Bronchial epithelial cell (primary cell): ENCODE measurements at places on chromosomes 7 and 10. TPM values are rescaled to one million over a fixed set of nuclear protein-coding genes. Genes with fewer than 3 reads are reported as not detected.
A peak's percentile ranks its signal among the peaks of the same experiment; 100 is the strongest.

The FERD3L gene
- not detected in 2 replicates for total RNA-seq

The TMEM236 gene
- total RNA-seq: under 0.01 and 0.26 TPM in 2 replicates

DNA sequence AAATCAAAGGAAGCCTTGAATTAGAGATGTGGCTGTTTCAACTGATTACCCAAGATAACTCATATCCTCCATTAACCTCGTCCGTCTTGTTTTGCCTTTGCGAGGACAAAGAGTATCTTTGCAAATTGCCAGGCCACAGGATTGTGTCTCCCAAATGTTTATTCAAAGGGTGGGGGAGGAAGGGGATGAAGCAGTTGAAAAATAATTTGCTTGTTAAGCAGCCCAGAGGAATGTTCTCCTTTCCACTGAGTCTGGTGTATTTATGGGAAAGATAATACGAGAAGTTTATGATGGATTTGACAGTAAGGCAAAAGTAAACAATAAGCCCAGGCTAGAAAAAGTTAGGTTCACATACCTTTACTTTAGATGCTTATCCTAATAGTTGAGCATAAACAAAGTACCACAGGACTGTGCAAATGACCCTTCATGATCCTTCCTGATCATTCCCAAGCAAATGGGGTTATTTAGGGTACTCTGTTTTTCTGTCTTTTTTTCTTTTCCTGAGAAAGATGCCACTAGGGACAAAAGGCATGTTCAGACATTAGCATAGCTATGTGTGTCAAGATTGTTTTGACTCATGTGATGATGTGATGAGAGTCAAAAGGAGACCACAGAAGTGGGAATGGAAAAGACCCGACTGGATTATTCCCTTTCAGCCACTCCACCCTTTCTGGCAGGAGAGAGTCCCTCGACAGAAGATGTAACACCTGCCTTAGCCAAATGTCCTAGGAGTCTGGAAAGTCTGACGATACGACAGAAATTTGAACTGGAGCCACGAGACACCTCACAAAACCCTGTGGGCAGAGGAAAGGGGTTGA, 243.0 kb upstream of the GLI3 start:
- DNase-seq: peak; percentile 81

The LRRC17 gene
- 0.26 and 0.38 TPM in 2 replicates for total RNA-seq

The TAS2R41 gene
- total RNA-seq: not detected in 2 replicates

The OR6B1 gene
- not detected in 2 replicates for total RNA-seq

- no peak for DNase-seq
Observed at GRCh38 chr10:48568131-48568530, 36.7 kb downstream of the ARHGAP22 start.

GRCh38 chr7:2651336-2651735, 19.6 kb downstream of the TTYH3 start:
- no peak for DNase-seq

- DNase-seq: peak; percentile 54
Observed at GRCh38 chr7:143239813-143240212, 18.0 kb downstream of the TAS2R40 start.

DNA sequence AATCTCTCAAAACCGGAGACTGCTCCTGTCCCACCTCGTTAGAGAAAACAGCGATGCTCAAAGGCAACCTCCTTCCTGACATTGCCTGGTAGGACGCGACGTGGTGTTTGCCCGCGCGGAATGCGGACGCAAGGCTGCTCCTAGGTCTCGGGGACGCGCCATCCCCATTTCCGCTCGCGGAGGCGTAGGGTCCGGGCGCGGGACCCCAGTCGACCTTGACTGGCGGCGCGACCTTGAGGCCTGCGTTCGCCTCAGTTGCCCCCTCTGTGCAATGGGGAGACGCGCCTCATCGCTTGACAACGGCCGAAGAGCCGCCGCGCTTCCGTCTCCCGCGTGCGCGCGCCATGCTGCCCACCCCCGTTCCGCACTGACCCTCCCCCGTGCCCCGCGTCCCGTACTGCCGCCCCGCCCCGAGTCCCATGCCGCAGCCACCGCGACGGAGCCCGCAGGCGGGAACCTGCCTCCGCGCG, 412 bp upstream of the PPIA start:
- peak; percentile 45 for DNase-seq

DNA sequence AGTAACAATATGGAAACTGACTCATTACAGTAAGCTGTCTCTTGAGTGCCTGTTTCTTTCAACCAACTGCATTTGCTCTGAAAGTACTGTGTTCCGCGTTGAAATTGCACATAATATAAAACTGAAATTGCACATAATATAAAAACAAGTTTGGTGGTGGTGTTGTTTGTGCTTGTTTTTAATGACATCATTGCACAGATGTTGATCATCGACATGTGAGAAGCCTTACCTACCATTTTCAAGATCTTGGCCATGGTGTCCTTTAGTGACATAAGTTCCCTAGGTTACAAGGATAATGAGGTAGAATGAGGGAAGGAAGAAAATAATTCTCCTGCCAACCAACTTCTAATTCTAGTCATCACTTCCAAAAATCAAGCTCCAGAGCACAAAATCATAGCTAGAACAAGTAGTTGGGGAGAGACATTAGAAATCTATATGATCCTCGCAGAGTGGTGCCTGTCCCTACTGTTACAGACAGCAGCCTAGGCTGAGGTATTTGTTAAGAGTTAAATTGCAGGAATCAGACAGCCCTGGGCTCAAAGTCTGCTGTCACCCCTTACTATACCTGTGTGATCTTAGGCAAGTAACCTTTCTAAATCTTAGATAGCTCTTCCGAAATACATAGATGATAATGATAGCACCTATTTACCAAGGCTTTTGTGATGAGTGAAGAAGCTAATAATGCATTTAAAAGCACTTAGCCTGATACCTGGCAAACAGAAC, 29.3 kb downstream of the DOCK4 start:
- DNase-seq: no peak

GRCh38 chr10:60480865-60481563, 91.3 kb upstream of the ANK3 start:
- peak; percentile 98 for DNase-seq

- peak; percentile 11 for DNase-seq
Observed at GRCh38 chr10:15901889-15902288, 41.6 kb upstream of the MINDY3 start.

DNA sequence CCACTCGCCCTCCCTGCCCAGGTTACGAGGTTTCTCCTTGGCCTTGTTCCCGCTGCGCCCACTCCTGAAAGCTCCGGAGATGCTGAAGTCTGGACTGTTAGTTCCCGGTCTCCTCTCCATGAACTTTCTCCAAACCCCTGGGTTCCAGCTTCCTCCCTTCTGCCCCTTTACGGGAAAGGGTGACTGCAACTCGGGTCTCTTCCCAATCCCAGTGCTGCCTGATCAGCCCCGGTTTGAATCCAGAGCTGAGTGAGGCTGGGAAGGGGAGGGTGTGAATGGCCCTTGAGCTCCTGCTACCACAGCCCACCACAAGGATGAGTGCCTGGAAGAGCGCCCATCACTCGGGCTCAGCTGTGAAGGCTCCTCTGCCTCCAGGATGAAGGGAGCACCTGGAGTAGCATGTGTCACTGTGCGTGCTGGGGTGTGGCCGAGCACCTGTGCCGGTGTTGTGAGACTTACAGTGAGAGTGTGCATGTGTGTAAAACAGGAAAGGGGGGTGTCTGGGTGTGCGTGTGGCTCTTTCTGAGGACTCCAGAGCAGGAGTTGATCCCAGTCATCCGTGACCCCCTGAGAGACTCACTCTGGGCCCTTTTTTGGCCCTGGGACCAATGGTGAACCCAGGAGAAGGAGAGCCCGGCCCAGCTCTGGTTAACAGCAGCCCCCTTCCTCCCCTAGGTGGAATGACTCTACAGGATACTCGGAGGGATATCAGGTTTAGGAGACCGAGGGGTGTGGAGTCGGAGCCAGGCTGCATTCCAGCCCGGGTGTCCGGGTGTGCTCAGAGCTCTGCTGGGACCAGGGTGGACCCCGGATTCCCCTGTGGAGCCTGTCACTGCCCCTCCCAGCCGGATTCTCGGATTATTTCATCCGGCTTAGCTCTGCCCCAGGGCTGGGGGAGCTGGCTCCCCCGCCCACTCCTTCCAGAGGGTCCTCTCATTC, 1.1 kb upstream of the ZNF467 start:
- peak; percentile 17 for DNase-seq

The TRIM50 gene
- total RNA-seq: not detected in 2 replicates

DNA sequence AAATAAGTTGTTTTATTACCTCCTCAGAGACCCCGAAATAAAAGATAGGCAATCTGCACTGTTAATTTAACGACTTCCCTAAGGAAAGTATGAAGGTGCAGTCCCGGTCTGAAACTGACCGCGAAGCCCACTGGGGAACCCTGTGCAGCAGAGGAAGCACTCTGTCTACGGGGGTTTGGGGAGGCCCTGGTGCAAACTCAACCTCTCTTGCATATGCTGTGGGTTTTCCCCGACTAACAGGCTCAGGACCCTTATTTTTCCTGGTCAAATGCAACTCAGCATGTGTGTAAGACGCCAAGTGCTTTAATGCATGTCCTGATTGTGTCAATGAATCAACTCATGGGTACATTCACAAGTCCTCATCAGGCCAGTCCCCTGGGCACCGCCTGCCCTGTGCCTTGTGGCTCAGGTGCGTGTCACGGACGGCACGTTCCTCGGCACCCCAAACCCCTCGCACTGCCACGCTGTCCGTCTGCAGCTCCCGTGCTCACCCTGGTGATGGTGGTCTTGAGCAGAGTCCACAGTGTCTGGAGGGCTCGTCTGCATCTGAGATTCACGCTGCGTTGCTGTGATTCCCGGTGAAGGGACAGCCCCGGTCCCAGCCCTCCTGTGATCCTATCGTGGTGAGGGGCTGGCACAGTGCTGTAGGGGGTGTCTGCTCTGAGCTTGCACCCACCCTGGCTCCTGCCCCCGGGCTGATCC, 33.8 kb downstream of the JAKMIP3 start:
- DNase-seq: no peak

GRCh38 chr10:70828923-70829322, 13.2 kb downstream of the SGPL1 start:
- DNase-seq: no peak

The STK32C gene
- total RNA-seq: 9.7 and 14.6 TPM in 2 replicates

The MMP21 gene
- total RNA-seq: not detected in 2 replicates

DNA sequence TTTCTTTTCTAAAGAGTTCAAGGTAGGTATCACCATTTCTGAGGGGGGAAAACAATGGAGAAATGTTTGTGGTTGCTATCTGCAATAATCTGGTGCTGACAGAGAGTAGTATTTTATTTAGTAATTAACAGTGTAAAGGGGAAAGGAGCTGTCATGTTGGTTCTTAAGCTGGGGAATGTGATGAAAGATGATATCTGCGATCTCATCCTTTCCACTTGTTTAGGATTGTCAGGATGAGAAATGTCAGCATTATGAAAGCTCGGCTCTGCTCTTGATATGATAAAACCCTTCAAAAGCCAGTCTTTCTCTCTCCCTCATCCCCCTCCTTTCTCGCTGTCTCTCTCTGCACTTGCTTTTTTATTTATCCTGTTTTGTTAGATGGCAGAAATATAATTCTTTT, 106.1 kb downstream of the POU6F2 start:
- DNase-seq: no peak

DNA sequence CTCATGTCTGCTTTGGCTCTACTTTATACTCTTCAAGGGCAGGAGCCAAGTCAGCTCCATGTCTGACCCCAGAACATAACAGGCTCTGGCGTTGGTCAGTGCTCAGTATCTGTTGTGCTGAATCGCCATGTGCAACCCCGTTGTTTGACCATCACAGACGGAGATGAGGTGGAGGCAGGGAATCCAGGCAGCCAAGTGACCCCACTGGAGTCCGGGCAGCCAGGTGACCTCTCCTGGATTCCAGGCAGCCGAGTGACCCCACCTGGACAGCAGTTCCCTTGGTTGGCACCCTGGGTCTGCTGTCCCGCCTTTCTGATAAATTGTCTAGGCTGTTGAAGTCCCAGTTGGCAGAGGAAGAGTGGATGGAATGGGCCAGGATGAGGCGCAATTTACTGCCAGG, 232.2 kb downstream of the TCERG1L start:
- no peak for DNase-seq

The FAM241B gene
- 2.6 and 4.6 TPM in 2 replicates for total RNA-seq

GRCh38 chr10:10044922-10045764, 972.5 kb upstream of the CELF2 start:
- no peak for DNase-seq

DNA sequence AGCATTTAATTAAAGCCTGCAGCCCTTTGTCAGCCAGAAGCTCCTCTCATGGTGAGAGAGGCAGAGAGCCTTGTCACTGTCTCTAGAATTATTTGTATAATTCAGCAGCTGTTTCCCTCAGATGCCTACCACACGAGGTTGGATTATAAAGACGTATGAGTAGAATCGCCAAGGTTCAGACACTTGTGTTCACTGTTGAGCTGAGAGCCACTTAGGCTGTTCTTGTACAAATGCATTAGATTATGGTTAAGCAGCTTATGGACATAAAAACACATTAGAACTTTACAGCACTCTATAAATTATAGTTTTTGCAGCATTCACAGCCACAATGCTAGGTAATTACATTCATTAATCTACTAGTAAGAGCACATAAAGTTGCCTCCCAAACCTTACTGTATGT, 282.6 kb downstream of the AUTS2 start:
- no peak for DNase-seq

DNA sequence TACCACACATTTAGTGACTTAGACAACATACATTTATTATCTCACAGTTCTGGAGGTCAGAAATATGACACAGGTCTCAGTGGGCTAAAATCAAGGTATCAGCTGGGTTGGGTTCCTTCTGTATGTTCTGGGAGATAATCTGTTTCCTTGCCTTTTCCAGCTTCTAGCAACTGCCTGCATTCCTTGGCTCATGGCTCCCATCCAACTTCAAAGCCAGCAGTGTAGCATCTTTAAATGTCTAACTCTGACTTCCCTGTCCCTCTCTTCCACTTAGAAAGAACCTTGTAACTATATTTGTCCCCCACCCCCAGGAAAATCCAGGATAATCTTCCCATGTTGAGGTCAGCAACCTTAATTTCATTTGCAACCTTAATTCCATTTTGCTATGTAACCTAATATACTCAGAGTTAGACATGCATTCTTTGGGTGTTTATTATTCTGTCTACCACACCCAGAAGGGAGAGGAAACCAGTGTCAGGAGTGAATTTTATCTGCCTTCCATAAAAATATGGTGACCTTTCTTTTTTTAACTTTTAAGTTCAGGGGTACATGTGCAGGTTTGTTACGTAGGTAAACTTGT, 57.3 kb upstream of the SMIM30 start:
- DNase-seq: no peak

- peak; percentile 88 for DNase-seq
Observed at GRCh38 chr10:122308417-122309141, 37.5 kb downstream of the BTBD16 start.

The AGBL3 gene
- total RNA-seq: 1.8 and 2.7 TPM in 2 replicates

GRCh38 chr10:5095687-5096086, 1.5 kb downstream of the AKR1C3 start:
- DNase-seq: no peak

GRCh38 chr7:121182281-121182680, 146.5 kb upstream of the WNT16 start:
- no peak for DNase-seq

The TMEM139 gene
- total RNA-seq: 1.0 and 3.7 TPM in 2 replicates

The RADIL gene
- under 0.01 TPM in 1 of 2 replicates, not detected in the other for total RNA-seq

DNA sequence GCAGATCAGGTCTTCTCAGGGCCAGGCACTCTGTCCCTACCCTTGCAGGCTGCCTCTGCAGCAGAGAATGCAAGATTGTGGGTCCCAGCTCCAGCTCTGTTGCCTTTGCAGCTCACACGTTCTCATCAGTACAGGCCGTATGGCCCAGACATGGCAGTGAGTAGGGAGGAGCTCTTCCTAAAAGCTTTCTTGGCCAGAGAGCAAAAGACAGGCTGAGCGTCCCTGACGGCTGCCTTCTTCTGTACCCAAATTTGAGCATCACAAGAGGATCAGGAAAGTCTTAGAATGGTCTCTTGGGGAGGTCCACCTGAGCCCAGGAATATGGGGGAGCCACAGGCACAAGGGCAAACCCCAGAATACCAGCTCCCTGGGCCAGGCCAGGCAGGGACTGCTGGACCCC, 266.3 kb upstream of the ZMIZ1 start:
- no peak for DNase-seq

- DNase-seq: no peak
Observed at GRCh38 chr7:2728316-2729030, 40.5 kb downstream of the AMZ1 start.
